ENCODE measurements at places on chromosomes 6 and 20.

DNA sequence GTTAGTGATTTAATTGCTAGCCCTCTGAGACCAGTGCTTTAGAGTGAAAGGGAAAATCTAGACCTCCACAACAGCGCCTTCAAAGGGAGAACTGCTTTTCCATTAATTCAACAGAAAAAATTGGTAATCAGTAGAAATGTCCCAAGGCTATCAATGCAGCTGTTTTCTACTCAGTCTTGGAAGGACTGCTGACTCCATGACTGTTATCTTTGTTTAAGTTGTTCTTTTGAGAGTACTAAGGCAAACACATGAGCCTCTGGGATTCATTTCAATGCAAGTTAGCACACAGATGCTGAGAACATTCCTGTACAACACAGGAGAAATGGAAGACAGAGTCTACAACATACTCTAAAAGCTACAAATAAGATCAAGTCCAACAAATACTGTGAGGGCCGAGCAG is 301.7 kb upstream of the PTCHD4 start:
- no peak for DNase-seq

- no peak for DNase-seq
Observed at GRCh38 chr6:110776413-110776812, 38.9 kb downstream of the CDK19 start.

- no peak for DNase-seq
Observed at GRCh38 chr6:31702405-31702818, 712 bp downstream of the ABHD16A start.

DNA sequence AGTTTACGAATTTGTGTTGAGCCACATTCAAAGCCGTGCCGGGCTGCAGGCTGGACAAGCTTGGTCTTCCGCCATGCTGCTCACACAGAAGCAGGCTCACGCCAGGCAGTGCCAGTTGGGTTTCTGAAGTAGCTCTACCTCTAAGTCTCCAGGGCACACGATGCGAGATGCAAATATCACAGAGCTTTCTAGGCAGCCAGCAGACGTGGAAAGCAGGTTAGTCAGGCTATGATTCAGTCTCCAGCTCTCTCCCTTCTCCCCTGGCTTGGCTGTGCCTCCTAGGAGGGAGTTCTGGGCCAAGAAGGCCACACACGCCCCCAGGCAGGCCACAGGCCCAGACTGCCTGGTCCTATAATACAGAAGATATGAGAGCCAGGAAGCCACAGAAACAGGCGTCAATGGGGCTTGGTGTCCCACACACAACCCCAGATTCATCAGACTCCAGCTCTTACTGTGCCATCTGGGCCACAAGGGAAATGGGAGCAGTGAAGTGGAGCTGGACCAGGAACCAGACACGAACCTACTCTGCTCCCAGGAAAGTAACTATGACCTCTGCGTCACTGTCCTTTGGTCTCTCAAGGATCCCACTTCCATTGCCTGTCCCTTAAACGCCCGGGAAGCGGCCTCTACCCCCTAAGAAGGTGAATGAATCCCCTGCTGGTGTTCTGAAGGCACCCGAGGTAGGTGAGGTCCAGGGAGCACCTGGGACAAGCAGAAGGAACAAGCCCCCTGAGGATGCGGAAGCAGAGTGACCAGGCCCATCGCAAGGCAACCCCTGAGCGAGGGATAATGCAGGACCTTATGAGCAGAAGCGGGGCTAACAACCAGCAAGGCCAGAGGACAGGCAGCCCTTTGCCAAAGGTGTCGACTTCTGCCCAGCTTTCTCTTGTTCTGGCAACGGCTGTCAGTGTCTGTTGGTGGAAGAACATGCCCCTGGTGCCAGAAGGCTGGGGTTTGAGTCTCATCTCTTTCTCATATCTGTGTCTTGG is 61.2 kb downstream of the GFOD1 start:
- DNase-seq, result no peak

DNA sequence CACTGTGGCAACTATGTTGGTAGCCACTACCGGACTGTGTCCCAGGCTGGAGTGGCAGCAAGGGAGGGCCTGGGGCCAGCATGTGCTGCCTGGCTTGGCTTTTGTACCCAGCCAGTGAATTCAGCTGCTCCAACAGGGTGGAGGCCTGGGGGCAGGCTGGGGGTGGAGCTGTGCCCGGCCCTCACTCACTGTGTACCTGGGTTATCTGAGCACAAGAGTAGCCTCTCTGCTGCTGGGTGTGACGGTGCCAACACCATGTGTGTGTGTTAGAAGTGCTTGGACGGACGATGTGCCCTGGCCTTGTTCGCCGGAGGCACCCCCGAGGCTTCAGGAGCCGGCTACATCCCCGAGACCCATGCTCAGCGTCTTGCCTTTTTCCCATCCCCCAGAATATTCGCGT is 49.2 kb downstream of the EFCAB8 start:
- DNase-seq, result no peak

- DNase-seq, result no peak
Observed at GRCh38 chr20:34401741-34402455, 38.8 kb downstream of the ITCH start.

GRCh38 chr20:41833739-41834138 is 215.6 kb upstream of the CHD6 start:
- no peak for DNase-seq

DNA sequence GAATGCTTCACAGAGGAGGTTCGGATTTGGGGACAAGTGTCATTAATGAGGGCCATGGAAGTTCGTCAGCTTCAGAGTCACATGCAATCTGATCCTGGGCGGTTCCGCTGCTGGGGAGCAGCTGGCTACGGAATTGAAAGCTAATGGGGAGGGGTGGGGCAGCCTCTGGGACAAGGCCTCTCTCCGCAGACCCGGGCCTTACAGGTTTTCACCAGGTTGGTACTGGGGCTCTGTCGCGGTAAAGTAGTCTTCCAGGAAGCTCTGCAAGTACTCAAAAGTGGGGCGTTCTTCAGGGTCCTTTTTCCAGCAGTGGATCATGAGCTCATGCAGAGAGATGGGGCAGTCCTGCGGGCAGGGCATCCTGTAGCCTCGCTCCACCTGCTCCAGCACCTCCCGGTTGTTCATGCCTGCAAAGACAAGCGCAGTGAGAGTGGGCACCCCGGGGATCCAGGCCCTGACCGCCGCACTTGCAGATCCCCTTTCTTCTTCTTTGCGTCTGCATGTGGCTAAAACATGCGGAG is 55.9 kb upstream of the TRAF3IP2 start:
- no peak for DNase-seq

DNA sequence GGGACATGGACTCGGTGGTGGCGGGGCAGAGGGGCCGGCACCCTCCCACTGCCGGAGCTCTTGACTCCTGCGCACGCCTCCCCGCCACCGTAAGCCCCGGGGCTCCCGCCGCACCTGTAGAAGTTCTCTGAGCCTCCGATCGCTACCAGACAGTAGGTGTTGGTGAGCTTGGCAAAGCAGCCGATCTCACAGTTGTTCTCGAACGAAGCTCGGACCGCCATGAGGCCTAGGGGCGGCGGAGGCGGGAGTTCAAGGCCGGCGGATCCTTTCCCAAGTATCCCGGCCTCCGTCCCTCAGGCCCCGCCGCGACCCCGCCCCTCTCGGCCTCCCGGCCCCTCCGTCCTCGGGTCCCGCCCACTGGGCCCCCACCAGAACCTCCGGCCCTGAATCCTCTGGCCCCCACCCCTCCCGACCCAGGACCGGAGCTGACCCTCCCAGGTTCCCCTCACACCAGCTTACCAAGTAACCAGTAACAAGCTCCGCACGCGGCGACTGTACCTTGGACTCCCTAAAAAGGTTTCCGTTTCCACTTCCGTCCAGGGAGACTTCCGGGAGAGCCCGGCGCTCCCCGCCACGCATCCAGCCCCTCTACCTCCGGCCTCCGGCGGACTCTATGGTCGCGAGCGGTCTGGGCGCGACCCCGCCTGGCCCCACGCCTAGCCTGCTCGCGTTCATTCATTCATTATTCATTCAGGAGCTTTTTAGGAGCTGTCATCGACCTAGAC is at the start of gene EIF6:
Gene EIF6, minus strand, starts transcription at position 506 of the 725 bp plus-strand sequence. Its CDS starts 285 bp downstream, at position 221.
- DNase-seq, result peak; percentile 83

- no peak for DNase-seq
Observed at GRCh38 chr20:38179846-38180245, 14.8 kb upstream of the TGM2 start.

GRCh38 chr6:153956808-153957207 is 82.2 kb upstream of the OPRM1 start:
- DNase-seq, result no peak

DNA sequence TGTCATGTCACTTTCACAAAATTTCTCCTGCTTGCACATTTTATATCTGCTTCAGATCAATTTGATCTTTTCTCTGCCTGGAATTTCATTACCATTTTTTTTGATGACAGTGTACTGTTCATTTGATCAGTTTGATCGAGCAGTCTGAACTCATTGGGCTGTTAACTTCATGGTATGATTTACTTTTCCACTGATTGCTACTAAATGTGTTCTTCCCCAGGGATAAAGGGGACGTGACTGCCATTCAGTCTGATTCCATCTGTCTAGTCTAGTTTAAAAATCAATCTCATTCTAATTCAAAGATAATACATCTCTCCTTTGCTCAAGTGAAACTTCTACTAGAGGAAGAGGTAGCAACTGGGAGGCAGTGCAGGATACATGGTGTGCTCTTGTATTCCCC is 21.1 kb downstream of the LAMP5 start:
- DNase-seq, result no peak

DNA sequence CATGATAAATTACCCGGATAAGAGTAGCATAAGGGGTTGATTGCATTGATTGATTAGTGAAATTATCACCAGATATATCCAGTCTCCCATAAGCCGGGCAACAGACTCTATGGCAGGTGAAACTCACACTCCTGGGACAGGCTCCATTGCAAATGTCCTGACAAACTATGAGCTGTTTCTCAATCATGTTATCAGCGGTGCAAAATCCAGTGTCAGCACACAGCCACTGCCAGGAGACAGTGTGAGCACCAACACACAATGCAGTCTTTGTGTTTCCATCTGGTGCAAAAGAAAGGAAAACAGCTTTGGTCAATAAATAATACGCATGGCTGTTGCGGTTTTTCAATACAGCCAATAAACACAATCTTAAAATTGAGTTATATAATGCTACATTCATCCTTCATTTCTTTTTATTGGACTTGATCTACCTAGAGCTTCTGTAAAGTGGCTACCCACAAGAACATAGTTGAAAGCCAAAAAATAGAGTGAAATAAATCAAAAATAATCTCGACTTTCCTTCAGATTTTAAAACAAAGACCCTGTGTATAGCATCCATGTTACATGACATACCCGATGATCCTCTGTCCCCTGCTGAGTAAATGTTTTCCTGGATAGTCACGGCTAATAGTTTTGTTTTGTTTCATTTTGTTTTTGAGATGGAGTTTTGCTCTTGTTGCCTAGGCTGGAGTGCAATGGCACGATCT is 64.3 kb upstream of the AFDN start:
- DNase-seq, result no peak

DNA sequence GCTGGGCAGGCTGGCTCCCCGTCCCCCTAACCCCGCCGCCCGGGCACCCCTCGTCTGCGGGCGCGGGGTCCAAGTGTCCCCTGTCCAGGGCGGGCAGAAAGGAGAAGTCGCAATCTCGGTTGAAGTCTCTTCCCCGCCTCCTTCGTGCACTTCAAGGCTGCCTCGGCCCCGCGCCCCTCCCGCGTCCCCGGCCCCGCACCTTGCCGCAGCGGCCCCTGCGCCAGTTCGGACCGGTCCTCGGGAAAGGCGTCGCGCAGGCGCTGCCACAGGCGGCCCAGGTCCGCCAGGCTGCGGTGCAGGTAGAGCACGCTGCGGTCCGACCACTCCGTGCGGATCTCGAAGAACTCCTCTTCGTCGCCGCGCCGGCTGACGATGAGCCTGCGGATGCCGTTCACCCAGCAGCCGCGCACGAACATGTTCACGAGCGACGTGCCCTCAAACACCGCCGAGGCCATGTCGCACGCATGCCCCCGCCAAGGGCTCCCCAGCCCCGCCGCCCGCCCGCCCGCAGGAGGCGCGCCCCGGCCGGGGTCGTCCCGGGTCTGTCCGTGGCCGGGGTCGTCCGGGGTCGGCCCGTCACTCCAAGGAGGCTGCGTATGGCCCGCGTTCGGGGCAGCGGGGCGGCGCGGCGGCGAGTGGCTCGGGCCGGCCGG is at the start of gene PXDC1:
Gene PXDC1, minus strand, starts transcription at position 637 of the 653 bp plus-strand sequence. Its CDS starts 182 bp downstream, at position 455.
- DNase-seq, result no peak

DNA sequence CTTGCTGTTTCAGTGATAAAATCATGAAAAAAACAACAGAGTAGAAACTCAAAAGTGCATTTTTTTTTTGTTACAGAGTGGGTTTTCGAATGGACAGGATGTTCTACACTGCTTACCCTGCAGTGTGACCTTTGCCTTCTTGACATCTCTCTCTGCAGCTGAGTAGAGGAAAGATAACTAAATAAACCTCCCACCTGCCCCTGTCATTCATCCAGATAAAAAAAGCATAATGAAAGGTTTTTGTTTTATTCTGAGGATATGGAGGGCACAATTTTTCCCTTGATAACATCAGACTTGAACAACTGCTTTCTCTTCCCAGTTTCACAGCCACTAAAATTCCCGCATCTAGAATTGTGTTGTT is 193.6 kb upstream of the FOXQ1 start:
- DNase-seq, result no peak

DNA sequence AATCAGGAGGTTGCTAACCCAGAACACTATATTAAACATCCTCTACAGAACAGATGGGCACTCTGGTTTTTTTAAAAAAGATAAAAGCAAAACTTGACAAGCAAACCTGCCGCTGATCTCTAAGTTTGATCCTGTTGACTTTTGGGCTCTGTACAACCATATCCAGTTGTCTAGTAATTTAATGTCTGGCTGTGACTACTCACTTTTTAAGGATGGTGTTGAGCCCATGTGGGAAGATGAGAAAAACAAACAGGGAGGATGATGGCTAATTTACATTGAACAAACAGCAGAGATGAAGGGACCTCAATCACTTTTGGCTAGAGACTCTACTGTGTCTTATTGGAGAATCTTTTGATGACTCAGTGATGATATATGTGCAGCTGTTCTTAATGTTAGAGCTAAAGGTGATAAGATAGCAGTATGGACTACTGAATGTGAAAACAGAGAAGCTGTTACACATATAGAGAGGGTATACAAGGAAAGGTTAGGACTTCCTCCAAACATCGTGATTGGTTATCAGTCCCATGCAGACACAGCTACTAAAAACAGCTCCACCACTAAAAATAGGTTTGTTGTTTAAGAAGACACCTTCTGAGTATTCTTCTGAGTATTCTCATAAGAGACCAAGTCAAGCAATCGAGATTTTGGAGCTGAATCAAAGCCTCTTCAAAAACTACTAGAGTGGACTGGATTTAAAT is 201.2 kb upstream of the SHLD1 start:
- no peak for DNase-seq

DNA sequence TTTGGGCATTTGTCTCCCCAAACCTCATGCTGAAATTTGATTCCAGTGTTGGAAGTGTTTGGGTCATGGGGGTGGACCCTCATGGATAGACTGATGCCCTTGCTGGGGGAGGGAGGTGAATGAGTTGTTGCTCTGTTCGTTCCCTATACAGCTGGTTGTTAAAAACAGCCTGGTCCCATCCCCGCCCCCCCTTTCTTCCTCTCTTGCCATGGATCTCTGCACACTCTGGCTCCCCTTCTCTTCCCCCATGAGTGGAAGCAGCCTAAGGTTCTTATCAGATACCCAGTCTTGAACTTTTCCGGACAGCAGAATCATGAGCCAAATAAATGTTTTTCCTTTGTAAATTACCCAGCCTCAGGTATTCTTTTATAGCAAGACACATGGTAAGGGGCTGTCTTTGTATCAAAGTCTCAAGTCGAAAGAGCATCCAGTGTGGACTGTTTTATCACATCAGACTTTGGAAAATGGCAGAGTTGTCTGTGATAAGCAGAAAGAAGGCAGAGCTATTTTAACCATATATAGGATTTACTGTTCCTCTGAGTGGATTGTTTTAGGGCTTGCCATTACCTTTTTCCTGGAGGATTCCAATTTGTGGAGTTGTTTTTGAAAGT is 31.2 kb downstream of the SLC9A8 start:
- DNase-seq, result no peak

- no peak for DNase-seq
Observed at GRCh38 chr20:60288945-60289344, 330.7 kb downstream of the CDH26 start.
